NCI-H1417 (cell line): ENCODE measurements at places on chromosomes 2 and 18.

GRCh38 chr2:224206816-224207215 is 167.7 kb upstream of the SERPINE2 start:
- no peak for DNase-seq

- peak; percentile 19 for DNase-seq
Measured at GRCh38 chr2:39202639-39203369, 41.0 kb downstream of the CDKL4 start.

DNA sequence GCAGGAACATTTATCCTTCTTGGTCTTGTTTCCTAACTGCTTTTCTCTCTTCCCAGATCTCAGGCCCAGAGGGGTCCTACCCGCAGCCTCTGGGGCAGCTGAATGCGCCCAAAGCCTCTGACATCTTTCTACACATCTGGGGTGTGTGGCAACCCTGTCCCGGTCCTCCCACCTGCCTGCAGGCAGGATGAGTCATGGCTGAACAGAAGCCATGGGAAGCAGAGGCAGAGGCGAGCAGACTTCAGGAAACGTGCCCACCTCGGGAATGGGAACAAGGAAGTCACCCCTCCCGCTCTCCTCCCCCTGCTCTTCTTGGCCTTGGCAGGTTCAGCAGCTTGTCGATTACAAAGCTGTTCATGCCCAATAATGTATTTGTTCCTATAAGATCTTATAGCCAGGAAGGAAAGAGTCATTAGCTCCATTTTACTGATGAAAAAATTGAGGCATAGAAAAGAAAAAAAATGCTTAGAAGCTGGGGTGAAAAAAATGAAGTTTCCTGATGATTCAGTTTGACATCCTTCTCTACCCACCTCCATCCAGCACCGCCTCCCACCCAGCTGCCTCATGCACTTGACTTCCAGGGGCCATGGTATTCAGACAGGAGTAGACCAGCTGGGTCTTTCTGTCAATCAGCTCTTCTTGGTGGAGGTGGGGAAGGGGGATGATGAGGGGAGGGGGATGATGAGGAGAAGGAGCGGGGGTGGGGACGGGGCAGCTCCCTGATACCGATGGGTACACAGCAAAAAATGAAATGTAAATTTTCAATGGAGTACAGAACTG is 10.4 kb upstream of the KCNF1 start:
- DNase-seq: peak; percentile 71

GRCh38 chr2:239114119-239114581 is 266.3 kb downstream of the TWIST2 start:
- no peak for DNase-seq

DNA sequence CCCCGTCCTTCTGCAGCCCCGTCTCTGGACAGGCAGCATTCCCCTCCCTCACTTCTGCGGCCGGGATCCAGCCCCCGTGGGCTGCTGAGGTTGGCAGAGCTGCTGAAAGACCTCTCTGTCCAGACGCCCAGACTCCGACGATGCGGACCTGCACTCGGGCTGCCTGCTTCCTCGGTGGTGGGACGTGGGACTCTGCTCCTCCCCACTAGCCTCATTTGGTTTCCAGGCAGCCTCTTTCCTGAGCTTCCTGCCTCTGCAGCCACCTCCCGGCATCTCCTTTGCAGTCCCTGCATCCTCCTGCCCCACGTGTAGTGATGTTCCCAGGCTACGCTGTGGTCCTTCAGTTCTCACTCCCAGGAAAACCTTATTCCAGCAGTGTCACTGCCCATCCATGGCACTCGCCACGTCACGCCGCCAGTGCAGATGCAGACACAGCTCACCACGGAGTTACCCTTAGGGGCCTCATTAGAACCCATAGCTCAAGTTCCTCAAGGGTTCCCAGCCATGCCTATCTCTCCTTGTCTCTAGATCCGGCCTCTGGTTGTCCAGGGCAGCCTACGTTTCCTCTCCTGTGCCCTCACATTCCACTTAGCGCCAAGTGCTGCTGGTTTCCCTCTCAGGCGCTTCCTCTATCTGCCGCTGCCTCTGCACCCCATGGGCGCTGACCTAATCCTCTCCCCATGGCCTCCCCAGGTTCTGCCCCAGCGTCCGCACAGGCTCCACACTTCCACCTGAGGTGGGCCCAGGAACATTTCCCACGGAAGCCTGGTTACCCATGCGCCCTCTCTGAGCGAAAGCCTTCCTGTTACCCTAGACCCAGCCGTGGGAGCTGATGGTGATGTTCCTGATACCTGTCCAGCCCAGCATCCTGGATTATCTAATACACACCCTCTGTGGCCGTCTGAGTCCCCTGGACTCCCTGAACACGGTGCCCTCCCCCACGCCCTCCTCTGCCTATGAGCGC is 318.3 kb upstream of the MYT1L start:
- no peak for DNase-seq

- DNase-seq: no peak
Measured at GRCh38 chr2:237863689-237864443, 4.4 kb downstream of the RAMP1 start.

GRCh38 chr18:30852980-30853379 is 189.6 kb downstream of the DSC3 start:
- DNase-seq: peak; percentile 71

DNA sequence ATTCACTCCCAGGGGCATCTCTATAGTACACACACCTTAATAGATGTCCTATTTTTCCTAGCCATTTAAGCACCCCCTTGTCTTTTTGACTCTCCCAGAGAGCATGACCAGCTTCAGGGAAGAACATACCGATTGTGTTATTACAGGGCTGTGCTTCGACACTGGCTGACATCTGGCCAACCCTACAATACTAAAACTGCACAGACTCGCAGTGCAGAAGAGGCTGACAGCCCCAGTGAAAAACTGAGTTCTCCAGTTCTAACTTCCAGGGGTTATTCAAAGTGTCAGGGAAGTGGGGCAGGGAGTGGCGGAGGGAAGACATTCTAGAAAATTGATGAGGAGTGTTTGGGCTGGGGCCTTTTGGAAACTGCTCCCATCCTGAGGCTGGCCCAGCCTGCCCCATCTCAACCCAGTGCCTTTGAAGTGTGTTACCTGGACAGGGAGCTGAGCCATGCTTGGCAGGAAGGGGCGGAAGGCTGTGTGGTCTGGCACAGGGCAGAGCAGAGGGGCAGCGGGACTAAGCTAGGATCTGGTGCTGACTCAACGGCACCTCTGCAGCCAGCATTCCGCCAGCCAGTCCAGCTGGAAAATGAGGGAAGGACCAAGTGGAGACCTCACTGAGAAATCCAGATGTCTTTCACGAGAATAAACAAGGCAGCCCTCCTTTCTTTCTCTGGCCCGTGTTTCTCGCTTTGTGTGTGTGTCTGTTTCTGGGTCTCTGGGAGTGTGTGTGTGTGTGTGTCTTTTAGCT is 15.4 kb upstream of the IGFBP5 start:
- no peak for DNase-seq

- no peak for DNase-seq
Measured at GRCh38 chr2:127199223-127199622, 20.9 kb downstream of the CYP27C1 start.

DNA sequence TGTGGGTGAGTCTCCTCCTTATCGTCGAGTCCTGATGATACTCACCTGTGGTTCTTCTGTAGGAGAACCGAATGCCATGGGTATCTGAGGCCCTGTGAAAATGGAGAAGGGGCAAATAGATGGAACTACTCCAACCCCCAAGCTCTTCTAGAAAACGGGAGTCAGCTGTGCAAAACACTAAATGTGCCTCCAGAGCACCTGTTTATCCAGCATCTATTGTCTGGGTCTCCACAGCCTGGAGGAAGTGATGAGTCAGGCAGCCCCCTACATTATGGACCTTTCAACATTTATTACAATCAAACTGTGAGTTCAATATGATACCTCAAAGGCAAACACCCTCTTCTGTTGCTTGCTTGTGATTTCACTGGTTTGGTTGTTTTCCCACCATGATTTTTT is 9.8 kb upstream of the LRRFIP1 start:
- no peak for DNase-seq

DNA sequence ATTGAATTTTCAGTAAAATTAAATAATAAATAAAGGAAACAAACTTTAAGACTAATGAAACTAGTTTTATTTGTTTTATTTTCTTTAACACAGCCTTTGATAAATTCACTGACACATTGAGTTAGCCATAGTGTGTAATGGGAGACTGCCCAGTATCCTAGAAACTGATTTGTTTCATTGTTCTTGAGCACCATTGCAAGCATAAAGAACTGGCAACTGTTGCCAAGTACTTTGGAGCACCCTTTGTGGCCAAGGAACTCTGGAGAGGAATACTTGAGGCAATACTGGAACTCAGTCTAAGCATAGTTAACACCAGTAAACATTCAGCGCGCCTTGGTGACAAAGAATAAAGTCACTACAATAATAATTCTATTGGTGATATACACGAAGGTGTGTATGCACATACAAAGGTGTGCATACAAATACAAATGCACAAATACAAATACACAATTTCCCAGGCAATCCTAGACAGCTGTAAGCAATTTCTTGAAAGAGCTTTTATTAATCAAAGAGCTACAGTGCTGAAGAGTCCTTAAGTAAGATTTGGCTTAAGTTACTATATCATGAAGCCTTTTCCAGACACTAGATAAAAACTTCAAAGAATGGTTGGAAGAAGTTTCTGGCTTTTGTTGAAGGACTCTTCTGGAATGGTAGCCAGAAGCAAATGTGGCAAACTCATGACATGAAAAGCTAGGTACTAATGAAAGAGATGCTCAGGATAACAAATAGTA is 1371.2 kb downstream of the LRP1B start:
- no peak for DNase-seq

GRCh38 chr2:231917280-231918066 is 8.7 kb downstream of the NPPC start:
- no peak for DNase-seq

DNA sequence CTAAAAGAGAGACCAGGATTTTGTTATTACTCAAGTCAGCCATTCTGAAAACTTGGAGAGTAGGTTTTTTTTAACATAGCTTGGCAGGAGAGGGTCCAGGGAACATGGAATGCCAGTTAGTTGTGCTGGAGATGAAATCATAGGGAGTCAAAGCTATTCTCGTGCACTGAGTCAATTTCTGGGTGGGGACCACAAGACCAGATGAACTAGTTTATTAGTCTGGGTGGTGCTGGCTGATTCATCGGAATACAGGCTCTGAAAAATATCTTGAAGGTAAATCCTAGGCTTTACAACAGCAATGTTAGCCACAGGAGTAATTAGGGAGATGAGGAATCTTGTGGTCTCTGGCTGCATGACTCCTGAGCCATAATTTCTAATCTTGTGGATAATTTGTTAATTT is 921.4 kb downstream of the TRIB2 start:
- no peak for DNase-seq

GRCh38 chr2:217950401-217950871 is 52.4 kb downstream of the TNS1 start:
- no peak for DNase-seq

- DNase-seq: no peak
Measured at GRCh38 chr2:30038419-30038818, 108.4 kb upstream of the YPEL5 start.

DNA sequence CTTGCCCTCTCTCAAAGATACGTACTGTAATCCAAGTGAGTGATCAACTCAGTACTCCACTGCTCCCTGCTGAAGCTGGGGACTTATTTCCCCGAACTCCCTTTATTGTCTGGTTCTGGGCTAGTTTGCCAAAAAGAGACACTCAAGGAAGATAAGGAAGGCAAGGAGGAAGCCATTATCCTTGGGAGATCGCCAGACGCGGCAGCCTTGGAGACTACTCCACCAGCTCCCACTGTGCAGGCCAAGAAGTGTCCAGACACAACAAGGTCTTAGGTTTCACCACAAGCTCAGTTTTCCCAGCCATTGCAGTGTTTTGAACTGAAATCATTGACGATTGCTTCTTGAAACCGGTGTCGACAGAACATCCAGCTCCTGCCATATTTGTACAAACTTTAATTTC is 439.6 kb upstream of the UBE2E3 start:
- DNase-seq: no peak

DNA sequence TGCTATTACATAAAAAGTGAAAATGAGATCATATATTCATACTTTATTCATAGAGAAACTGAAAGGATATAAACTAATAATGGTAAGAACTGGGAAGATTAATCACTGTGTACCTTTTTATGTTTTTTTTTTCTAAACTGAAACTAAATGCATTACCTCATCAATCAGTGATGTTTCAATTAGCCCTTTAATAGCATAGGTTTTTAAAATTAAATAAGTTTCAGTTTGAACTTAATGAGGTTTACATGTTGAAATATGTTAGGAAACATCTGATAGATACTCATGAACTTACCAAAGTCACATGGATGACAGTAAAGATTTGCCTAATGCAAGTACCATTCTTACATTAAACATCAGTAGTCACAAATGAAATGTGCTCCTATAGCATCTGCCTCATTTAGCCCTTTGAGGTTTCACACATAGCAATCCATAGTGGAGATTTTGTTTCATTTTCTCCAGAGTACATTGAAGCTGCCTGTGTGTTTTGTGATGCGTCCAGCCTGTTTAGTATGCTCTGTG is 8.9 kb downstream of the MAPRE2 start:
- peak; percentile 49 for DNase-seq

- DNase-seq: no peak
Measured at GRCh38 chr2:180222644-180223043, 215.5 kb upstream of the CWC22 start.

- DNase-seq: no peak
Measured at GRCh38 chr18:4335386-4335785, 119.7 kb downstream of the DLGAP1 start.

GRCh38 chr2:64952511-64953482 is 36.4 kb upstream of the SLC1A4 start:
- DNase-seq: no peak

DNA sequence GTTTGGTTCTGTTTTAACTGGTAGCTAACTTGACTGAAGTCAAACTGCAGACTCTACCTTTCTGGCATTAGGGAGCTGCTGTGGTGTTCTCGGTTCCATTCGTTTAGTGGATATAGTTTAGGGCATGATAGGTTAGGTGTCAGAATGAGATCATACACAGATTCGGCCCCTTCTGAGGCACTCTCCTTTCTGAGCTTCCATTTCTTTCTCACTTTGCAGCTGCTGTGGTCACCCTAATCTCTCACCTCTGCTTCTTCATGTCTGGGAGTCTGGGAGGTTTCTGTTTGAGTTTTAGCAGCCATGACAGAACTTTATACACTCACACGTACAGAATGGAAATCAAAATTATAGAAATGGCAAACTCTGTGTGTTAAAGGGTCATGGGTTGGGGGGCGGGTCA is 122.8 kb downstream of the ATP9B start:
- no peak for DNase-seq

GRCh38 chr2:24915796-24916195 is 4.2 kb downstream of the ADCY3 start:
- DNase-seq: no peak

DNA sequence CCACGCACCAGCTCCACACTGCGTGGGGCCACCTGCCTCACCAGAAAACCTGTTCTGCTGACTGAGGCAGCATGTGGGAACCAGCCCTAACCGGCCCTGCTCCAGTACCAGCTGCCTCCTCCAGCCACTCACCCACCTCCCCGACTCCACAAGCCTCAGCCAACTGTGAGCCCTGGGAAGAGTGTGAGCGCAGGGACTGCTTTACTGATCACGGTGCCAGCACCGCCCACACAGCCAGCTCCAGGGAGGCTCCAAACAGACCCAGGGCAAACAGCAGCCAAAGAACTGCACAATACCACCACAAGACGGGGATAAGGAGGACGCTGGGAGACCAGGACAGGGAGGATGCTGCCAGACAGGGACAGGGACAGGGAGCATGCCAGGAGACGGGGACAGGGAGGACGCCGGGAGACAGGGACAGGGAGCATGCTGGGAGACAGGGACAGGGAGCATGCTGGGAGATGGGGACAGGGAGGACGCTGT is 28.4 kb downstream of the EIPR1 start:
- DNase-seq: peak; percentile 93

GRCh38 chr2:97267411-97268074 is 154.6 kb downstream of the ANKRD36 start:
- DNase-seq: no peak

GRCh38 chr2:189022492-189022891 is 48.3 kb downstream of the COL3A1 start:
- no peak for DNase-seq
